Osteoblast (primary cell): ENCODE measurements at places on chromosomes 4 and X. TPM values are rescaled to one million over a fixed set of nuclear protein-coding genes. Genes with fewer than 3 reads are reported as not detected.

PCDH11X gene
- total RNA-seq, result under 0.01 TPM in 1 of 2 replicates, not detected in the other

SYNPO2 gene
- 20.9 and 34.0 TPM in 2 replicates for total RNA-seq

CYTL1 gene
- 0.36 and 15.3 TPM in 2 replicates for total RNA-seq

BEX1 gene
- total RNA-seq, result 4.4 and 4.7 TPM in 2 replicates

TFE3 gene
- 36.2 and 46.7 TPM in 2 replicates for total RNA-seq

AMTN gene
- total RNA-seq, result not detected in 2 replicates

GAGE2A gene
- total RNA-seq, result not detected in 2 replicates

LAMP2 gene
- 237 and 294 TPM in 2 replicates for total RNA-seq

CPLX1 gene
- not detected in 2 replicates for total RNA-seq

ZNF141 gene
- 15.2 and 20.6 TPM in 2 replicates for total RNA-seq

PDCL2 gene
- total RNA-seq, result not detected in 2 replicates

TACR3 gene
- total RNA-seq, result not detected in 2 replicates

UGT8 gene
- under 0.01 TPM in 1 of 2 replicates, not detected in the other for total RNA-seq

SLC10A3 gene
- 34.5 and 36.2 TPM in 2 replicates for total RNA-seq

FGF13 gene
- 0.36 TPM in 1 of 2 replicates, not detected in the other for total RNA-seq
